Cardiac muscle cell (in vitro differentiated cells and primary cell): ENCODE measurements at places on chromosomes 3 and 15. TPM values are rescaled to one million over a fixed set of nuclear protein-coding genes. Genes with fewer than 3 reads are reported as not detected.

The HHLA2 gene
- total RNA-seq = 0.48 TPM in 1 of 2 replicates, not detected in the other

The ALCAM gene
- total RNA-seq = 17.1 and 28.9 TPM in 2 replicates

The RGMA gene
- 3.4 and 4.8 TPM in 2 replicates for total RNA-seq

The LRRK1 gene
- 0.39 and 1.0 TPM in 2 replicates for total RNA-seq

The ZMYND10 gene
- 0.56 and 2.8 TPM in 2 replicates for total RNA-seq

The GOLGA8G gene
- 0.15 TPM in 1 of 2 replicates, not detected in the other for total RNA-seq

The TMEM207 gene
- total RNA-seq = not detected in 2 replicates

The CTXN2 gene
- total RNA-seq = not detected in 2 replicates

The PIK3R4 gene
- total RNA-seq = 19.4 and 25.1 TPM in 2 replicates

The RPL14 gene
- 427 and 486 TPM in 2 replicates for total RNA-seq

The COL6A5 gene
- total RNA-seq = not detected in 2 replicates

The LRRC31 gene
- not detected in 2 replicates for total RNA-seq

The BFSP2 gene
- total RNA-seq = not detected in 2 replicates

The EXD1 gene
- not detected in 2 replicates for total RNA-seq

The CP gene
- 0.12 TPM in 1 of 2 replicates, not detected in the other for total RNA-seq

The IL12A gene
- total RNA-seq = 0.09 TPM in 1 of 2 replicates, not detected in the other

The SPINT1 gene
- total RNA-seq = 4.0 and 9.5 TPM in 2 replicates

The FBXL22 gene
- total RNA-seq = 14.4 and 20.5 TPM in 2 replicates

The SI gene
- not detected in 2 replicates for total RNA-seq

The PLCH1 gene
- total RNA-seq = 6.2 and 7.8 TPM in 2 replicates

The TUSC2 gene
- total RNA-seq = 84.1 and 87.0 TPM in 2 replicates

The PSMD2 gene
- 314 and 456 TPM in 2 replicates for total RNA-seq

The SYNPR gene
- 0.36 and 0.60 TPM in 2 replicates for total RNA-seq

The CORO2B gene
- 2.9 and 3.3 TPM in 2 replicates for total RNA-seq

The PLD1 gene
- 15.7 and 35.1 TPM in 2 replicates for total RNA-seq

The NCEH1 gene
- 3.2 and 8.0 TPM in 2 replicates for total RNA-seq

The GHRL gene
- total RNA-seq = 0.18 TPM in 1 of 2 replicates, not detected in the other

The PCSK6 gene
- 6.4 and 6.6 TPM in 2 replicates for total RNA-seq

The NANOGP8 gene
- not detected in 2 replicates for total RNA-seq

The DPPA4 gene
- 0.51 and 1.6 TPM in 2 replicates for total RNA-seq

The CKMT1A gene
- 1.4 and 5.9 TPM in 2 replicates for total RNA-seq
